ENCODE measurements at places on chromosomes 5 and 9. TPM values are rescaled to one million over a fixed set of nuclear protein-coding genes. Genes with fewer than 3 reads are reported as not detected.
A peak's percentile ranks its signal among the peaks of the same experiment; 100 is the strongest.

Gene SLC6A3
- total RNA-seq = not detected

Gene SURF2
- total RNA-seq = 15.0 TPM

GRCh38 chr5:174386306-174386705 lies 338.1 kb upstream of the MSX2 start:
- peak; percentile 31 for DNase-seq

DNA sequence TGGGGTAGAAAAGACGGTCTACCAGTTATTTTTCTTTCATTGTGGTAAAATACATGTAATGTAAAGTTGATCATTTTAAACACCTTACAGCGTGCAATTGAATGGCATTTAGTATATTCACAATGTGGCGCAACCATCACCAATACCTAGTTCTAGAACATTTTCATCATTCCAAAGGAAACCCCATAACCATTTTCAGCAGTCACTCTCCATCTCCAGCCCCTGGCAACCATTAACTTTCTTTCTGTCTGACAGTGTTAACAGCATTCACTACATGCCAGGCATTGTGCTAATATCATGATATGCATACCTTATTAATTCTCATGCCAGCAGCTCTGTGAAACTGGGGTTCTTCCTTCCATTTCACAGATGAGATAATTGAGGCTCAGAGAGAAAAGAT lies 32.0 kb downstream of the PTGS1 start:
- DNase-seq = no peak

DNA sequence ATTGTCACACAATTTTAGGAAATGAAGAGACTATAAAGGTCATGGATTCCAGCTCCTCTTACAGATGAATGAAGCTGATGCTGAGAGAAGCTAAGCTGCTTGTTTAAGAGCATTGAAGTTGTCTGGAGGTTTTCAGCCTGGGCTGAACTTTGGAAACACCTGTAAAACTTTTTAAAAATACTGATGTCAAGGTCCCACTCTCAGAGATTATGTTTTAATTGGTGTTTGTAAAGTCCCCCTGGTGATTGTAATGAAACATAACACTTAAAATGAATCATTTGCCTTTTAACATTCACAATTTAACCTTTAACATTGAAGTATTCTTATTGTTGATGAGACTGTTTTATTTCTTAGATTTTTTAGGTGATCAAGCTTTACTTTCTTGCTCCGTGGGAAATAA lies 16.4 kb downstream of the RAD23B start:
- no peak for DNase-seq

GRCh38 chr9:83986765-83987401 lies 6.3 kb downstream of the RMI1 start:
- peak; percentile 55 for DNase-seq
